Epithelial cell of proximal tubule (primary cell): ENCODE measurements at places on chromosomes 3 and 15.

- no peak for DNase-seq
Measured at GRCh38 chr3:153789380-153789779, 331.8 kb upstream of the ARHGEF26 start.

DNA sequence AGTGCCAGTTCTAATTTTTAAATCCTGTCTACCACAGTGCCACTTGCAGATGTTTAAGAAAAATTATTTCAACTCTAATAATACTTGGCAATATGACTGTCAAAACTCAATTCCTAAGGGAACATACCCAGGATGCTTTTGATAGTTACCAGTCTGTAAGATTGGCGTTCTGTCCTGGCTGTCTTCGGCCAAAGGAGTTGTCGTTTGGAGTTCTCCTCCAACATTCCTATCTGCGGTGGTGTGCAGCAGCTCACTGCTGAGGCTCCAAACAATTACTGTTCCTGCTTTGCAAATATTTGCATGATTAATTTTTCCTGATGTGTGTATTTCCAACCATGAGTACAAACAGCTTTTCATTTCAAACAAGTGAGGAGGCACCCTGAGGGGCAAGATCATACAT is 330.8 kb upstream of the DPH6 start:
- no peak for DNase-seq

GRCh38 chr3:172233474-172234277 is 194.3 kb downstream of the FNDC3B start:
- DNase-seq: no peak

DNA sequence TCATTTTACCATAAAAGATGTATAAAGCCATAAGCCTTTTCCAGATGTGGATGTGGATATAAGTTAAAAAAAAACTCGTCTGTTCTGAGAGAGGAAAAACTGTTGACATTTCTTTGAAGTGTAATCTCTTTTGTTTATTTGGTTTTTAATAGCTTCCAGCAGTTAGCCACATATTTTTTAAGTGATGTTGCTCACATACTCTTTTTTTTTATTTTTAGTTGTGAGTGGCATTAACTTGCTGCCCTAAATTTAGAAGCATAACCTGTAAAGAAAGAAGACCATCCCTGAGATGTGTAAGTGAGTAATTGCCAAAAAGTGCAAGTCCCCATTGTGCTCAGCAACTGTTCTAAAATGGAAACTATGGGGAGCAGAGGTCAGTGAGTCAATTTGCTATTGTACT is 415.9 kb upstream of the MDFIC2 start:
- no peak for DNase-seq

DNA sequence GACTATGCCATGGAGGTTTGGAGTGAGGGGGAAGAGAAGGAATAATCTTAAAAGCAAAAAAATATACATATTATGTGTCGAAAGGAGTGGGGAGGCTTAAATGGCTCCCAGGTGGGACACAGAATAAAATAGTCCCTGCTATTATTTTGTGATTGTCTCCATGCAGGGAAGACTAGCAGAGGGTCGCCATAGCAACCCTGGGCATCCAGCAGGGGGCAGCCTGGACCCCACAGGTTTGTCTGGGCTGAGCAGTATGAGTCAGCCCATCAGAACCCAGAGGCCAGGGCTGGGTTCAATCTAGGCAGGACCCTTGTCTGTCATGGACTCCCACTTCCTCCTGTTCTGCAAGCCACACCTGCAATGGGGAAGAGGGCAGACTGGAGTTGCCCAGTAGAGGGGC is 17.6 kb upstream of the LINGO1 start:
- DNase-seq: no peak

GRCh38 chr3:39435006-39435748 is 28.7 kb downstream of the RPSA start:
- DNase-seq: no peak
